Cortex of kidney (tissue), 1 donor: ENCODE measurements at places on chromosomes 1 and 21.

DNA sequence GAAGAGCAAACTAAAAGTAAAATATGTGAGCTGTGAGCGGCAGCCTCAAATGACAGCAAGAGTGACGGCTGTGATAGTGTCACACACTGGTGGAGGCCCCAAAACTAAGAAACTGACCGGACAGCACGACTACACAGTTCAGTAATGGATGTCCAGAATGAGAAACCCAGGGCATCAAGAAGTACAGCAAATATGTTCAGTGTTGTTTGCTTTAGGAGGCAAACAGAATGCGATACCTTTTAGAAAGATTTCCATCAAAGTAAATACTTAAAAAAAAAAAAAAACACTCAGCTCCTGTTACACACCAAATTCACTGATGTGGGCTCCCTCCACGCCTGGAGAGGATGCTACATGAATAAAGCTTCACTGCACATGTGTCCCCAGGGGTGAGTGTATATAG lies 1.1 kb upstream of the PKP1 start:
- DNase-seq: no peak

GRCh38 chr1:155471891-155472290 lies 90.7 kb downstream of the ASH1L start:
- DNase-seq: no peak

DNA sequence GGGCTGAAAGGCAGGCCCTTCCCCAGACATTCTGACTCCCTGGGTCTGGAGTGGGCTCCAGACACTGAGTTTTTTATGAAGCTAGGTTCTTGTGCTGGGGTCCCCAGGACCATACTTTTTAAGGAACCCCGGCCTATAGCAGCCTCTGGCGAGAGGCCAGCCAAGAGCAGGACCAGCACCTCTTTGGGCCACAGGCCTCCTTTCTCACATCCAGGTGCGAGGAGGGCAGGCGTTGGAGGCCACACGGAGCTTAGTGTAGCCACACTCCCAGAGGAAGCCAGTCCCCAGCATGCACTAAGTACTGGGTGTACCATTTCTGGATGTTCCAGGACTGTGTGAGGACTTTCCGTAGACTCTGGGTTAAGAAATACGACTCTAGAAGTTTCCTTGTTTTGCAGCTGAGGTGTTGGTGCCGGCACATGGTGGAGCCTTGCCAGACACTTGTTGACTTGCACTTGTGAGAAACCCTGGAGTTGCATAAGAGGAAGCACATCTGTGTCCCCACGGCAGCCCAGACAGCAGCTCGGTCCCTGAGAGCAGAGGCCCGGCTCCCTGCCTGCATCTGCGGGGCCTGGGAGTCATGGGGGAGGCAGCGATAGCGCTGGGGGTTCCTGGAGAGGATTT lies 122.2 kb upstream of the VAMP3 start:
- DNase-seq: no peak

DNA sequence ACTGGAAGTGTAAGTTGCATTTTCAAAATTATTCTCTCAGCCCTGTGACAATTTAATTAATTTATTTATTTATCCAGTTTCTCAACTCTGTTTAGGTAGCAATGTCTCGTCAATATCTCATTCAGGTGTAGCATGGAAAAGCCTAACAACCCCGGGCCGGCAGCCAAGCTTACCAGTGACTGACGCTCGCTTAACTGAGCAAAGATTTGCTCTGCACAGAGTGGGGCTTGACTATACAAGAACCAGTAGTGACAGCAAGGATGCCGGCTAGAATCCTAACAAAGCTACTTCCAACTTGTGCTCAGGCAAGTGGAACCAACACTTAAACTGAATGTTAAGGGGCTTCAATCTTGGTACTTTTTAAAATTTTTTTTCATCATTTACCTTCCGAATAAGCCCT lies 80.9 kb upstream of the ESRRG start:
- no peak for DNase-seq

DNA sequence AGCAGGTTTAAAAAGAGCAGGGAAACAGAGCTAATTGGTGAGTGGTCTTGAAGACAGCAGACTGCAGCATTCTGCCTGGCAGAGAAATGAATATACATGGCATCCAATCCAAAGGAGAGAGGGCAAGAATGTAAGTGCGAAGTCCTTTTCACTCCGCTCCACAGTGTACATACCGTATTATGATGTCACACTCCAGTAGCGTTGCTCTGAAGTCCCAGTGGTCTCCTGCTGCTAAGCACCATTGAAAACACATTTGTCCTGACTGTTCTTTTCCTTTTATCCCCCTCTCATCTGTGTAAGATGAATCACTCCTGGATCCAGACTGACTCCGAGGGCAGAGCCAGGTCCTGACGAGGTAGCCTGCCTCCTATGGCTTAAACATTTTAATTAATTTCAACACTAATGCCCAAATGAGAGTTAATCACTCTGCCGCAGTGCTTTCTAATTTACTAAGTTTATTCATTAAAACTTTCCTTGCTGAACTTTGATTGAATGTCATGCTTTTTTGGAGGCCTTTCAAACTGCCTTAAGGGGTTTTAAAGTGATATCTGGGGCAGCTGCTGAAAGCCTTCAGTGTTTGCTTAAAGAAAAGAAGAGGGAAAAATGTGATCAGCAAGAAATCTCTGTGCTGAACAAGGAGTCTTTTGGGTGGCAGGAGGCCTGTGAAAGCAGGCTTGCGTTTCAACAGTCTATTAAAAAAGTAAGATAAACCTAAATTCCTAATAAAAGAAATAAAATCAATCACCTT lies 227.2 kb downstream of the ATG4C start:
- no peak for DNase-seq

DNA sequence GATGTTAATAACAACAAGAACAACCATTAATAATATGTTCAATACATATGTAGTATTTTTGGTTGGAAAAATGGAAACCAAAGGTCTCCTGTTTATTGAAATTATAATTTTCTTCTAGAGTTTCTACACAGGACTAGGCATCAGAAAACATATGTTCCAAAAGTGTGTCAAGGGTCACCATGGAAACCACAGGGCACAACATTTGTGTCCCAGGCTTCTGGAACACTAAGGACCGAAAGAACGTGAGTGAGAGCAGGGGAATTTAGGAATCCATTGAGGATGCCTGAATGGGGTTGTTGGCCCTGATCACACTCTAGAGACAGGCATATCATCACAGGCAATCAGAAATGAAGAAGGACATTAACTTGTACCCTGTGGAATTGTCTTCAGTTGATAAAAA lies 7.5 kb upstream of the CDC14A start:
- no peak for DNase-seq

- no peak for DNase-seq
Observed at GRCh38 chr1:219876798-219877209, 51.6 kb downstream of the SLC30A10 start.

DNA sequence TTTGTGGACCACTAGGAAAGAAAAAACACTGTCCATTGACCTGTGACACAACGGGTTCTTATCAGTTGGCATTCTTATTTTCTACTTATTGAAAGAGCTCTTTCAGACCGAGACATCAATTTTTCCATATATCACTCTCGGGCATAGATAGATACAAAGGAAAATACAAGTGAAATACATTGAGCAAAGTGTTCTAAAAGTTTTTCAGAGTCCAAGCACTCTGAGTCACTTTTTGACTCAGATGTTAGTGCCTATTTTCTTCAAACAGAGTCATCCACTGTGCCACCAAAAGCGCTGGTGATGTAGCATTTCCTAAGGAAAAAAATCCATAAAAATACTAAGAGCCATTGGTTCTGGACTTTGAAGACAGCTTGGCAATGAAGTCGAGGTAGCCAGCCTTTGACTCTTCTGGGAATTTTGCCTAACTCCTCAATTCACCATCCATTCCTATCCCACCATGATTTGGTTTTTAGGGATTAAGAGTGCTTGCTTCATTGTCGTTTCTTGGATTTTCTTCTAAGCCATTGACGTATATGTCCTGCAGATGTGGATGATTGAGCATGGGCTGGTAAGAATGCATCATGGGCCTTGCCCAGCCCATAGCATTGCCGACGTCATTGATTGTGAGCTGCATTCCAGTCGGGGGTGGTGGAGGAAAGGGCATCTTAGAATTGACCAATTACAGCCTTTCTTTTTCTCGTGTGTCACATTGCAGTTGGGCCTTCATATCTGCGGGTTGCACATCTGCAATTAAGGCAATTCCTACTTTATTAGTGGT lies 10.6 kb downstream of the GALNT2 start:
- DNase-seq: no peak

DNA sequence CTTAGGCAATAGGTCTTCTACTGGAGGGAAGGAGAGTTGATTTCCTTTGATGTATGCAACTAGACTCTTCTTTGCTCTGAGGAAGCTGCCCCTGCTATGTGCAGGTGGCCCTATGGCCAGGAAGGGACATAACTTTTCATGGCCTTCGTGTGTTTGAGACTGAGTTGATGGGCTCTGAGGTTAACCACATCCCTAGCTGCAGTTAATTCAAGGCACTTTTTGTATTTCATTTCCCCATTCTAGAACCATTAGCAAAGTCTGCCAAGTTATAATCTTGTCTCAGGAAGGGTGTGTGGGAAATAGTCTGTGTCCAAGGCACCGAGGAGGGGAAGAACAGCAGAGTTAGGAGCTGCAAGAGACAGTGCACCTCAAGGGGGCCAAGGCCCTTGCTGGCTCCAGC lies 2.5 kb downstream of the FCRL4 start:
- DNase-seq: no peak

- no peak for DNase-seq
Observed at GRCh38 chr1:58000116-58000515, 546.4 kb downstream of the OMA1 start.

DNA sequence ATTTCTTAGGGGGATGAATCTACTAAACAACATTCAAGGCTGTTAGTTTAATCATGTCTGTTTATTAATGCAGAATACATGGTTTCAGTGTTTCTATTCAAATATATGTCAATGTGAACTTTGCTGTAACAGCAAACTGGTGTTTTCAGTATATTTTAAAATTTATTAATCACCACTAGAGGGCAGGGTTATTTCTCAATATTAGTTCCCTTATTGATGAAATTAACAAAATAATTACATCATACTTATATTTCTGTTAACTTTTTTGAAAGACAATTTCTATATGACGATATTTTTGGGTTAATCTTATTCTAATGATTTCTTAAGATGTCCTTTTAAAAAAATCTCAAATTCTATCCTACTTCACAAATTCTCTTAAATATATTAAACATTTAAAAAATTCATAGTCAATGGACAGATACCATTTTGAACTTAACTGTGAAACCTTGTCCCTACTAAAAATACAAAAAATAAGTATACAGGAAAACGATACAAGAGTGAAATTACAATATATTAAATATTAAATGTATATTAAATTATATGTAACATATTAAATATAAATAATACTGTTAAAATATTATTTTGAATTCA lies 1034.1 kb upstream of the PRMT6 start:
- no peak for DNase-seq

DNA sequence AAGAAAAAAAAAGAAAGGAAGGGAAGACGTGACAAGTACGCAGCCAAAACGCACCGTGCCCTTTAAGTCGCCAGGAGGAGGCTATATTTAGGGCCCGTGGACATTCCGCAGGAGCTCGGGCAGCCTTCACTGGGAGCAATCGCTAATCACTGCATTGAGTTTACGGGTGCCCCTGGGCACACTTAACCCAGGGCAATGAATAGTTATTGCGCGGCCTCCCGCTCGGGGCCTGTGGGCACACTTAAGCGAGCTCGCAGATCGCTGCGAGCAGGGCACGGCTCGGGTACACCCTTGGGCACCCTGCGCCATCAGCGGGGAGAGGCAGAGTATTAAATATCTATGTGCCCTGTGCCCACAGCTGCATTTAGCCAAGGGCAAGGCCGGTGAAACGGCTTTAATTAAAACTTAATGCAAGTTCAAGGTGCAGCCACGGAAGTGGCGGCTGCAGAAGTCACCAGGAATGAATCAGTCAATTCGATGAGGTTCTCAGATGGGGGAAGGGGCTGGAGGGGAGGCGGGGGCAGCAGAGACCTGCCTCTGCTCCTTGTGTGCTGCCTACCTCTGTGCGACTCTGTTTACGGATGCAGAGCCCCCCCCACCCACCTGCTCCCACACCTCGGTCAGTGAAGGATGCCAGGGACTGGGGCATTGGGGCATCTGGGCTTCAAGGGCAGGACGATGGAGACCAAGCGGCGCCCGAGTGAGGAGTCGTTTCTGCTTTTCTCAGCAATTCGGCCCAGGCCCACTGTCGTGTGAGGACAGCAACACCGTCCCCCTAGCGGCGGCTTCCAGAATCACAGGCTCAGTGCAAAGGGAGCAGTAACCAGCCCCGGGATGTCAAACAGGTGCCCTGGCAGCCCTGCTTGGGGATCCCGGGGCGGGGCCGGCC lies 51.8 kb upstream of the TARDBP start:
- DNase-seq: no peak

- DNase-seq: no peak
Observed at GRCh38 chr1:53526451-53527101, 67.4 kb downstream of the DMRTB1 start.

GRCh38 chr1:1461721-1462317 lies 9.7 kb upstream of the ATAD3B start:
- no peak for DNase-seq

- DNase-seq: no peak
Observed at GRCh38 chr1:55276671-55277376, 61.7 kb upstream of the USP24 start.
